Inflammatory macrophage treated with lipopolysaccharide for 1 hour (primary cell): ENCODE measurements at places on chromosomes 16 and 17.

DNA sequence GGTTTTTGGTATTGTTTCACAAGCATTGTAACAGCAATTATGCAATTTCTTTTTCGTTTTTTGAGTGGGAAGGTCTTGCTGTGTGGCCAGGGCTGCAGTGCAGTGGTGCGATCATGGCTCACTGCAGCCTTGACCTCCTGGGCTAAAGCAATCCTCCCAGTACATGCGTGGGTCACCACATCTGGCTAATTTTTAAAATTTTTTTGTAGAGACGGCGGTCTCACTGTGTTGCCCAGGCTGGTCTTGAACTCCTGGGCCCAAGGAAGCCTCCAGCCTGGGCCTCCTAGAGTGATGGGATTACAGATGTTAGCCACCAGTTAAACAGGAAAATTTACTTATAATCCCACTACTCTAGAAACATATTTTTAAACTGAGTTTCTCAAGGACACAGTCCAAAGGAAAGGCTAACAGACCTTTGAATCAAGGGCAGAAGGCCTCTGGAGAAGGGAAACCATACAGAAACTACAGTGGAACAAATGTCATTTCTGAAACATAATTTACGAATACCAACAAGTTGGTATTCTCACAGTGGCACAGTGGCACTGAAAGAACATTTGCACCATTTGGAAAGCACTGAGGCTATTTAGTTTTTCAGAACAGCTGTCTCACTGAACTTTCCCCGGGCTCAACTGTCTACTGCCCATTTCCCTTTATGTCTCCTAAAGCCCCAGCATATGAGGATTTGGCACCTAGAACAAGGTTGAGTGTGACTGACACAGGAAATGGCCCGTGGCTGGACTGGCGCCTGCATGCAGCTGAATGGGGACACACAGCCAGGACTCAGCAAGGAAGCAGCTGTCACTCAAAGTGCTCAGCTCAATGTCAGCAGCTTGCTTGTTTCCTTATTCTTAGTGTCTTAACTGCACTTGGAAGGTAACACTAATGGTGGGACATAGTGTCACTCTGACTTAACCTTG lies 2.8 kb upstream of the PRKAR1A start:
- peak; percentile 72 for DNase-seq

- no peak for DNase-seq
These were observed 281.5 kb downstream of the SNX29 start for GRCh38 chr16:12257926-12258561.

GRCh38 chr16:84752600-84752999 lies 52.8 kb downstream of the USP10 start:
- DNase-seq: no peak

DNA sequence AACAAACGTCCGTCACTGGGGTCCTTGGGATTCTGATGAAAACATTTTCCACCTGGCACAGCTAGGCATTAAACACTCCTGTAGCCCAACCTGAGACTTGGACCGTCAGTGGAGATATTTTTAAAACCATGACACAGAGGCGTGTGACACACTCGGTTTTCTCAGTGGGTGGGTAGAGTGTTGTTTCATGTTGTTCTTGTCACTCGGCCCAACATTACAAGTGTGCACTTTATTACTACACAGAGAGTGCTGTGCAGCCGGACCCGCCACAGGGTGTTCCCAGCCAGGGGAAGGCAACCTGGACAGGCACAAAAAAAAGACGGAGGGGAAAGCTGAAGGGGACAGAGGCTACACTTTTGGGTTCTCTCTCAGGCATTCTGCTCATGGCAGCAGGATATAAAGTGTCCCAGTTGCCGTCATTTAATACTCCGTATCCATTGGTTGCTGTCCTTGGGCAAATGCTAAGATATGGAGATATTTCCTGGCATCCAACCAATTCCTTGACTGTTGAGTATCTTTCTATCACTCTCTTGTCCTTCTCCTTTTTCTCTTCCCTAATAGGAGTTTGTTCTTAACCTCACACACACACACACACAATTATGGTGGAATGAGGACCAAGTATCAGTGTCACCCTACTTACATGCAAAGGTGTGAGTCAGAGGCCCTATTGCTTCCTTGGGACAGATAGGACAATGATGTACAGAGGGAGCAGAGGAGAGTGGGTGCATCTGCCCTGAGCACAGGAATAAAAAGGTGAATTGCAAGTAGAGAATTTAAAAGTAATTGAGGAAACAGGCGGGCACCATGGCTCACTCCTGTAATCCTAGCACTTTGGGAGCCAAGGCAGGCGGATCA lies 154.1 kb upstream of the SOX9 start:
- DNase-seq: no peak

- DNase-seq: no peak
These were observed 39.4 kb upstream of the DHX8 start for GRCh38 chr17:43444223-43445008.

- no peak for DNase-seq
These were observed 43.9 kb downstream of the TMEM235 start for GRCh38 chr17:78275355-78275754.

DNA sequence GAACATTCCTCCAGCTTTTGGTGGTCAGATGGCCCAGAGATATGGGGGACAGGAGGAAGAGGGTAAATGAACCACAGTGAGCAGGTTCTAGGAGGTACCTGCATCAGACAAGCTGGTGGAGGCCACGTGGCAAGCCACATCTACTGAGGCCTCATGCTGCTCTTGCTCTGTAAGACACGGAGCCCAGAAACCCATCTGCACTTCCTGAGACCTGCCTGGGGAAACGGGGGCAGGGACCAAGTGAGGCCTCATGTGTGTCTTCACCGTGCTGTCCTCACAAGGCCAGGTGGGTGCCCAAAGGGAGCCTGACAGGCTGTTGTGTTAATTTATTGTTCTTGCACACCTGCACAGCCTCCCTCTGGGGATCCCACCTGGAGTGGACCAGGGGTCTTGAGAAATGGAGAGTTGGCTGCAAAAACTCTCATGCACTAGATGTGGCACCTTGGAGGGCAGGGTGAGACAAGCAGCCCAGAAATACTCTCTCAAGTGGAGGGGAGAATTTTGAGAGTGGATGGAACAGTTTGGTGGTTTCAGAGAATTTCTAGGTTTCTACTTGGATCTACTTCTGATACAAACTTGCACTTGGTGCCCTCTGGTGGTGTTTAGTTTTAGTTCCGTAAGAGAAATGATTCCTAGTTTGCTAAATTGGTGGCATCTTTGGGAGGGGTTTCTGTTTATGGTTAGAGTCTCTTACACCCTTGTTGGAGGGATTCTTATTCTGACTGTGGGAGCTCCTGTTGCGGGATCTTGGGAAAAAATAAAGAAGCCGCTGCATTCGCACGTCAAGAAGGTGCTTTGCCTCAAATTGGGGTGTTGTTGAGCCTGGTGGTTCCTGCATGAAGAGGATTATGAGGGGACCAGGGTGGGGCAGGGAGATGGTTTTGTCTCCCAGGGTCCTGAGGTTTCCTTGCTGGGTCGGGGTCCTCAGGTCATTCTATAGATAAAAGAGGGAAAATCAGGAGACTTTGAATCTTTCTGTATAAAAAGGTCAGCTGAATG lies 47.5 kb downstream of the SLC6A2 start:
- DNase-seq: peak; percentile 71

- DNase-seq: no peak
These were observed 24.0 kb upstream of the SALL1 start for GRCh38 chr16:51175081-51175480.

DNA sequence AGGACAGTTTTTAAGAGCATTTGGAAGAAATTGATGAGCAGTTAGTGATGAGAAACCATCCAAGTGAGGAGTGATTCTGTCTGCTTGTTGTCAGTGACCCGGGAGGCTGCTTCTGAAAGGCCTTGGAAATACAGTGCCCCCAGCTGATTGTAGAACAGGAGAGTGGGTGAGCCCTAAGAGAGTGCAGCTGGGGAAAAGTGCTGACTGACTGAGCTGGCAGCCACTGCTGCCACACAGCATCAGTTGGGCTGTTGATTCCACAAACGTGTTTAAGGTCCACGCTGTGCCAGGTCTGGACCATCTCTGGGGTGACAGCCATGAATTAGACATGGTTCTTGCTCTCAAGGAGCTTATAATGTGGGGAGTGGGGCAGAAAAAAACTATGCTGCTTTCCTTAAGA lies 18.9 kb downstream of the NUP93 start:
- DNase-seq: no peak

GRCh38 chr16:1132431-1132830 lies 20.5 kb upstream of the CACNA1H start:
- no peak for DNase-seq

DNA sequence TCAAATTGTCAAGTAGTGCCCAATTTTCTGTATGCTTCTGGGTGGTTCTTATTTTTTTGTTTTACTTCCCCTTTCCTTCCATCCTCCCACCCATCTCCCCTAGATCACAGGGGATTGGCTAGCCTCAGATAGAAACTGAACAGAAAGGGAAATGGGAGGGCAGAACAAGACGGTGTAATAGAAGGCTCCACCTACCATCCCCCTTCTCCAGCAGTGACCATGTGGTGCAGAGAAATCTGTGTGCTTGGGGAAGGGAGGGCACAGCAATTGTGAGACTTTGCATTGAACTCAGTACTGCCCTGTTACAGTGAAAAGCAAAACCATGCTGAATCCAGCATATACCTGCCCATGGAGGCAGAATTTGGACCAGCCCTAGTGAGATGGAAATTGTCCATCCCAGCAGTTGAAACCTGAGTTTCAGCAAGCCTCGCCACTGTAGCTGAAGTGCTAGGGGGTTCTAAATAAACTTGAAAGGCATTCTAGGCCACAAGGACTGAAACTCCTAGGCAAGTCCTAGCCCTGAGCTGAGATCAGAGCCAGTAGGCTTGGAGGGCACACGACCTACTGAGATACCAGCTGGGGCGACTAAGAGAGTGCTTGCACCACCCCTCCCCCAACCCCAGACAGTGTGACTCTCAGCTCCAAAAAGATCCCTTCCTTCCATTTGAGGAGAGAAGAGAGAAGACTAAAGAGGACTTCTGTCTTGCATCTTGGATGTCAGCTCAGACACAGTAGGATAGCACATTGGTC lies 5.2 kb downstream of the SLFN11 start:
- DNase-seq: peak; percentile 65

- DNase-seq: no peak
These were observed 62.3 kb downstream of the TNFRSF13B start for GRCh38 chr17:16909472-16910246.

- no peak for DNase-seq
These were observed 996 bp downstream of the STRADA start for GRCh38 chr17:63740464-63741142.

DNA sequence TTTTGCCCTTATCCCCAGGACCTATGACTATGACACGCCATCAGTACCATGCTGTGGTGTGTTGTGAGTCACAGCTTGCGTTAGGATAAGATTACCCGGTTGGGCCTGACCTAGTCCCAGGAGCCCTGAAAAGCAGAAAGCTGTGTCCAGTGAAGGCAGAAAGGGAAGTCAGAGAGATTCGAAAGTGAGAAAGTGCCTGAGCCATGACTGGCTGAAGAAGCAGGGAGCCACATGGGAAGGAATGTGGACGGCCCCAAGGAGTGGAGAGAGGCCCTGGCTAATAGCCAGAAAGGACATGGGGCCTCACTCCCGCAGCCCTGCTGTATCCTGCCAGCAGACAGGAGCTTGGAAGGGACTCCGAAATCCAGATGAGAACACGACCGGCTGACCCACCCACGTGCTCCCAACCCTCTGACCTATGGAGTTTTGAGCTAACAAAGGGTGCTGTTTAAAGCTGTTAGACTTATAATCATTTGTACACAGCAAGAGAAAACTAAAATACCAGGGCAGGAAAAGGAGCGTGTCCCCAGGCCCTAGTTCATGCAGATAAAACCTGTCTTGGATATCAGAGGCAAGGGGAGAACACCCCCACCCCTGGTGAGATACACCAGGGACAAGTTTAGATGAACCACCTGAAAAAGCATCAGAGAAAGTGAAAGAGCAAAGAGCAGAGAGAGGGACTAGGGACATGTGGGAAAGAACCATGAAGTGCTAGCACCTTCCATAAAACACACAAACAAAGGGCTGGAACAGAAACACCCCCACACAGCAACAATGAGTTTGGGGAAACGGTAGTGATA lies 115.3 kb downstream of the SLC39A11 start:
- peak; percentile 70 for DNase-seq

DNA sequence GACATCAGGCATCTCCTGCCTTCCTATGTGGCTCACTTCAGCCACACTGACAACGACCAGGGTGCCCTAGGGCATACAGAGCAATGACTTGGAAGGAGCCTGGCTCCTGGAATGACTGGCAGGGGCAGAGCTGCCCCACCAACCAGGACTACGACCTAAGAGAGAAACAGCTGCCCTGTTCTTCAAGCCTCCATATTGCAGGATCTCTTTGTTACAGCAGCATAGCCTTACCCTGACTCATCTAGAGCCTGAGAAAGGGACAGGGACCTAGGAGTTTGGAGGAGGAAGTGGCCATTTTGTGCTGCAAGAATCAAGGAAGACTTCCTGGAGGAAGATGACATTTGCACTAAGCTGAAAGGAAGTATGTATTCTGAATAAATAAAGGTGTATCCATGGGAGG lies 49.6 kb downstream of the GSG1L start:
- DNase-seq: no peak

DNA sequence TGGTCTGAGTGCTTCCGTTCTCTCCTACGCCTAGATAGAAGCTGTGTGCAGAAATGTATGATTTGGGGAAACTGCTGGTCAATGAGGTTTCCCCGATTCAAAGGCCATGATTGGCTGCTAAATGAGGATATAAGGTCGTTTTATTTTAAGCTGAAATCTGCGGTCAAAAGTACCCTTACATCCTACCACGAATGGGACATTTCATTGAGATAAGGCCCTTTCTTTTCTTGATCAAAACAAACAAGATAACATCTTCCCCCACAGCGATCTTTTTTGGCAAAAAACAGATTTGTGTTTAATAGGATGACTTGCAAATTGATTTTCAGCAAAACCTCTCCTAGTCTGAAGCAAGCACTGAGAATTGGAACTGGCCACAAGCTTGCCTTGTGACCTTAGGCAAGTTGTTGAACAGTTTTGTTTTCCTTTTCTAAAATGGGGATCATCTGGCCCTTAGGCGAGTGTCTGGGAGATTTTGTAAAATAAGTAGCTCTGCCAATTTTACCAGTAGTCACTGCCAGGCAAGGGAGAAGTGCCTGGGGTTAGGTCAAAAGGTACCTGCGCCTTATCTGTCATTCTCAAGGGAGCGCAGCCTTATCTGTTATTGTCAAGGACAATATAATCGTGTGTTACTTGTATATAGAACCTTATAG lies 635 bp downstream of the SCPEP1 start:
- DNase-seq: peak; percentile 55

GRCh38 chr16:58027161-58027915 lies 1.8 kb downstream of the MMP15 start:
- no peak for DNase-seq

DNA sequence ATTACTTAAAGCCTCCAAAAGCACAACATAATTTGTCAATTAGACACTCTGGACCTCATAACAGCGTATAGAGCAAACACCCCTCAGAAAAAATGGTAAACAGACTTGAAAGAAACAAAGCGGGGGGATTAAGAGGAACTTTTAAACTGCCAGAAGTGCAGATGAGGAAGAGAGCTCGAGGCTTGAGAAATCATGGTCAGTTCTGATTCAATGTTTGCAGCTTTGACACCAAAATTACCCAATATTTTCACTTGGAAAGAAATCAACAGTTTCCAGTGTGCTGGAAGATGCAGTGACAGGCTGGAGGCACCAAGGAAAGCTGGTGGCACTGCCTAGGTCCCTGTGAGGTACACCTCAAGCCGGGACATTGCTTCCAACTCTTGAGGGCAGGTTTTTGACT lies 180.9 kb upstream of the TOX3 start:
- peak; percentile 88 for DNase-seq
